ENCODE measurements at places on chromosomes 3 and 15. TPM values are rescaled to one million over a fixed set of nuclear protein-coding genes. Genes with fewer than 3 reads are reported as not detected.

- no peak for DNase-seq
These were observed 50.2 kb upstream of the SI start for GRCh38 chr3:165128544-165128943.

SLTM gene
- total RNA-seq: 76.9 TPM

TRPC1 gene
- 12.0 TPM for total RNA-seq

NAA50 gene
- 90.1 TPM for total RNA-seq

SCG5 gene
- 6.1 TPM for total RNA-seq

Data from vagina (tissue), 2 donors.